ENCODE measurements at places on chromosomes 2 and 18.

GRCh38 chr2:147989809-147990403 is 30.6 kb downstream of the ORC4 start:
- no peak for DNase-seq

GRCh38 chr2:142044197-142044596 is 86.6 kb downstream of the LRP1B start:
- no peak for DNase-seq

- DNase-seq = no peak
Observed at GRCh38 chr2:144524118-144525009, 4.4 kb upstream of the ZEB2 start.

- DNase-seq = no peak
Observed at GRCh38 chr2:114083717-114084387, 194.0 kb downstream of the ACTR3 start.

Data from NCI-H510A (cell line).